ENCODE measurements at places on chromosomes 2 and 18.

DNA sequence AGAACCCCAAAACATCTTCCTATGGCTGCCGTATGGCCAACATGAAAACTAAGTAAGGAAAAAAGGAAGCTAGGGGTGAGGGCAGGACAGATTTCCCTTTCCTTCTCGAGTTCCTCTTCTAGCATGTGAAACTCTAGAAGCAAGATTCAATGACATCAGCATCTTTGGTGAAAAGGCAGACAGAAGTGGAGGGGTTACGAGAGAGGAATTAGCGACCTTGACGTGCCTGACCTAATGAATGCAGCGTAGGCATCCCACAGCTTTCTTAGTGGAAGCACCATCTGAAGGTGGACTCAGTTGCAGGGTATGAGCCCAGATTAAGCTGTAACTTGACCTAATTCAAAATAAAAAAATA is 47.9 kb upstream of the PELI1 start:
- DNase-seq, result no peak

DNA sequence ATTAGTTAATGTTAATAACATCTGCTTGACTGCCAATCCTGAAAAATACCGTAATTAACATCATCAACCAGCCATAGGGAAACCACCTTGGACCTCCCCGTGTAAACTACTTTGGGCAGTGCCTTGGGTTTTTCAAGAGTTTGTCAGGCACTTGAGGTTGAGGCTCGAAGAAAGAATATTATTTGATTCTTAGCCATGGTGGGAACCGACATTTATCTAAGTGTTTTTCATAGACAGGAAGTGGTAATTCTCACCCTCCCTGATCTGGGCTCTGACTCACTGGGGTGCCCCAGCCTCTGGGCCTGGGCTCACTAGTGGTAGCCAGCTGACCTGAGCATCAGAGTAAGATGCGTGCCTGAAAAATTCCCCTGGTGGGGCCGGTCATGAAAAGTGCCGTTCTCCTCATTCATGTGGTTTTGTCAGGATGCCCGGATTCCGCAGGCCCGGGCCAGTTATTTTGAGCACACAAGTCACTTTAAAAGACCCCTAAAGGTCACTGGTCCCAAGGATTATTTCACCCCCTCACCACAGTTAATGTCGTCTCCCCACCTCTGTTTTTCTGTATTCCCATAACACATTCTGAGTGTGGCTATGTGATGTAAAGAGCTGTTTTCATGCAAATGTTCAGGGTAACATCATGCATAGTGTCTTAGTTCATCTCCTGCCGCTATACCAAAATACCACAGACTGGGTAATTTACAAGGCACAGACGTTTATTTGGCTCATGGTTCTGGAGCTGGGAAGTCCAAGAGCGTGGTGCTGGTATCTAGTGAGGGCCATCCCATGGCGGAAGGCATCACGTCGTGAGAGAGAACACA is 21.6 kb upstream of the SPATA3 start:
- DNase-seq, result peak; percentile 94

- no peak for DNase-seq
Measured at GRCh38 chr2:242075696-242076095, 206.2 kb downstream of the RTP5 start.

- no peak for DNase-seq
Measured at GRCh38 chr2:182818925-182819324, 47.5 kb downstream of the FRZB start.

GRCh38 chr2:210268281-210268680 is 43.0 kb upstream of the ACADL start:
- DNase-seq, result no peak

DNA sequence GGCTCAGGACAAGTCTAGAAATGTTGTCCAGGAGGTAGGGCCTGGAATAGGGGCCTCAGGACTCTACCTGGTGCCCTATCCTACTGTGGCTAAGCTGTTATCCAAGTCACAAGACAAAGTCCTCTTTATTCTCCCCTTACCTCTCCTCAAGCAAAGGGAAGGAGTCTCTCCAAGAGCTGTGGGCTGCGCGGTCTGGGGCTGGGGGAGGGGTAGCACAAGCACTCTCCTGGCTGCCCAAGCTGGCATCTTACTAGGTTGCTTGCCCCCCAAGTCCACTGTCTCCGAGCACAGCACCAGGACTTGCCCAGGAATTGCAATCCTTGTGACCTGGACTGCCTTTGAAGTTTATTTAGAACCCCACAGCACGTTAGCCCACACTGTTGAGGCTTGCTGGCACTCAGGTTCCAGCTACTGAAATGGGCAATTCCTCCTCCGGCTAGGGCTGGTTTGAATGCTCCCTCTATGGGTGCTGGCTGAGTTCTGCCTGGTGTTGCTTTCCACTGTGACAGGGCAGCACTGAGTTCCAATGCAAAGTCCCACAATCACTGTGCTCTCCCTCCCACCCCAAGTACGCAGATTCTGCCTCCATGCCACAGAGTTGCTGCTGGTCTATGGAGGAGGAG is 18.5 kb downstream of the DHRS9 start:
- no peak for DNase-seq

GRCh38 chr2:47300609-47301276 is 102.2 kb upstream of the MSH2 start:
- DNase-seq, result no peak

GRCh38 chr2:122034777-122035176 is 279.3 kb downstream of the TSN start:
- DNase-seq, result no peak

DNA sequence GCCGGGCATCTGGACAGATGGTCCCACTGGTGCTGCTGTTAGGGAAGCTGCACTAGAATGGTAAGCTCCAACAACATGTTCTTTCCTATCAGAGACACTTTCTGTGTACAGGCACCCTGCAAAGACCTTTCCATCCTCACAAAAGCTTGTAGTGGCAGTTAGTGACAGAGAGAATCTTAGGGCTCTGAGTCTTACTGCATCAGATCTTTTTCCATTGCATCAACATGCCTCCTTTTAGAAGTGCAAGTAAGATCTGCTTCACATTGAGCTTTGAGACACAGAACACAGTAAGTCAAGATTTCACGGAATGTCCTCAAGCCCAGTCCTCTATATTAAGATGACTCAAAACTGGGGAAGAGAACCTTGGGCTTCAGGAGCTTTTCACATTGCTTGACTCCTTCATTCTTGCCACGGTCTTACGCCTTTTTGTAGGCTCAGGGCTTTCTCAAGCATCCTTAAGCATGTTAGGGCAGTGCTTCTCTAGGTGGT is 52.6 kb downstream of the ARL4C start:
- DNase-seq, result no peak

DNA sequence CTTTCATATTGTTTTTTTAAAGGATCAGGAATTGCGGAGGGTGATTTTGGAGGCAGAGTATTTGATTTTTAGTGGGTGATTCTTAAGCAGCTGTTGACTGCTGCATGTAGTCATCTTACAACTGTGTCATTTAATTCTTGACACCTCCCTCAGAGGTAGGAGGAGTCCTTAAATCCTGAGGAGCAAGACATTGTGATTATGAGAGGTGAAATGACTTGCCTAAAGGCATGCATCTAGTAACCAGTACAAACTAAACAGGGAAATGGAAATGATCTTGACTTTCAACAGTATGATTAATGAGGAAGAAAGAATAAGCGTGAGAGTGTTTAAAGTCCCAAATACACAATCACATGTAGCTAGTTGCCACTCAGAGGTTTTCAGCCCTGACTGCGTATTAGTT is 440.7 kb downstream of the THSD7B start:
- no peak for DNase-seq

- DNase-seq, result no peak
Measured at GRCh38 chr2:184517402-184517801, 80.9 kb upstream of the ZNF804A start.

- no peak for DNase-seq
Measured at GRCh38 chr18:39455285-39455684, 1889.7 kb upstream of the CELF4 start.

GRCh38 chr2:197869501-197870111 is 65.2 kb downstream of the PLCL1 start:
- peak; percentile 48 for DNase-seq

DNA sequence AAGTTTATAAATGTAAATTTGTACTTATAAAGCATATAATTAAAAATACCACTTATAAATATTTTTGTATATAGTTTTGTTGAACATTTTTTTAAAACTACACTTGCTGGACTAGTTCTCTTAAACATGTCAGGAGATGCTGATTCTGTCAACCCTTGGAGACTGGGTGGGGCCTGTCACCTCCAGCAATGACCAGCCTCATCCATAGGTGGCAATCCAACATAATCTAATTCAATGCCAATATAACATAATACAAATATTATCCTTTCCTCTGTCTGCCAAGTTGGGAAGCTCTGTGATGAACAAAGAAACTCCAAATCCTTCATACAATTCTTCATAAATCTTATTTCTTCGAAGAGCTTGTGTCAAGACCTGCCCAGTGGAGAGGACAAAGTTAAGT is 140.4 kb downstream of the RBMS1 start:
- peak; percentile 32 for DNase-seq

- peak; percentile 17 for DNase-seq
Measured at GRCh38 chr2:230410861-230411569, 5.0 kb upstream of the SP100 start.

- DNase-seq, result no peak
Measured at GRCh38 chr2:71613953-71614925, 160.9 kb downstream of the DYSF start.

- no peak for DNase-seq
Measured at GRCh38 chr2:238565031-238565430, 138.3 kb downstream of the ASB1 start.

- DNase-seq, result no peak
Measured at GRCh38 chr2:177165061-177165583, 47.5 kb upstream of the HNRNPA3 start.

DNA sequence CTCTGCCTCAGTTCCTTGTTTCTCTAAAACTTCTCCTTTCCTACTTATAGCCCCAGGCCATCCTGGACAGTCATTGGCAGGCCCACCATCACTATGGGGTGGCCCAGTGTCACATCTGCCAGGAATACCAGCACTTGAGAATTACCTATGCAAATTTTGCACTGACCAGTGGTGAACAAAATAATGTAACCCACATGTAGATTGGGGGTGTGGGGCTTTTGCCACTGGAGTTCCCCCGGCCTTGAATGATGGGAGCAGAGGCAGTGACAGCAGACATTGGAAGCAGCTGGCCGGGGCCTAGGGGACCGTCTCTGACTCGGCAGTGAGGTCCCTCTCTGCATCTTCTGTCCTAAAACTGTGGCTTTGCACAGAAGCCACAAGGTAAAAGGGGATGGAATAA is 24.9 kb upstream of the DNMT3A start:
- DNase-seq, result no peak

GRCh38 chr2:72605836-72606442 is 219.9 kb downstream of the EXOC6B start:
- DNase-seq, result peak; percentile 7

- no peak for DNase-seq
Measured at GRCh38 chr18:30684825-30685481, 357.6 kb downstream of the DSC3 start.

DNA sequence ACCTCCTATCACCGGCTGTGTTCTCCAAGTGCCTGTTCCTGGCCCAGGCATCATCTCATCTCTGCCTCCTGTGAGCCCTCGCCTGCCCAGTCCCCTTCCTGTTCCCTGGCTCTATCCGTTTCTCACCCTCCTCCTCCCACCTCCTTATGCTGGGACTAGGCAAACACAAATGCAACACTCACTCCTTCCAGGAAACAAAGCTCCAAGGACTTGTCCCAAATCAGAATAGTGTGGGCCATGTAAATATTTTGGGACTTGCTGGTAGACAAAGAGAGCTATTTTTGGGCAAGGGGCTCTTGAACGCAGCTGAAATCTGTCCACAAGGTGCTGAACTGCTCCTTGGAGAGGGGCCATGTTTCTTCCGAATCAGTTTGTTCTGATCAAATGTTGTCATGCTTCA is 25.3 kb downstream of the MBP start:
- DNase-seq, result no peak

DNA sequence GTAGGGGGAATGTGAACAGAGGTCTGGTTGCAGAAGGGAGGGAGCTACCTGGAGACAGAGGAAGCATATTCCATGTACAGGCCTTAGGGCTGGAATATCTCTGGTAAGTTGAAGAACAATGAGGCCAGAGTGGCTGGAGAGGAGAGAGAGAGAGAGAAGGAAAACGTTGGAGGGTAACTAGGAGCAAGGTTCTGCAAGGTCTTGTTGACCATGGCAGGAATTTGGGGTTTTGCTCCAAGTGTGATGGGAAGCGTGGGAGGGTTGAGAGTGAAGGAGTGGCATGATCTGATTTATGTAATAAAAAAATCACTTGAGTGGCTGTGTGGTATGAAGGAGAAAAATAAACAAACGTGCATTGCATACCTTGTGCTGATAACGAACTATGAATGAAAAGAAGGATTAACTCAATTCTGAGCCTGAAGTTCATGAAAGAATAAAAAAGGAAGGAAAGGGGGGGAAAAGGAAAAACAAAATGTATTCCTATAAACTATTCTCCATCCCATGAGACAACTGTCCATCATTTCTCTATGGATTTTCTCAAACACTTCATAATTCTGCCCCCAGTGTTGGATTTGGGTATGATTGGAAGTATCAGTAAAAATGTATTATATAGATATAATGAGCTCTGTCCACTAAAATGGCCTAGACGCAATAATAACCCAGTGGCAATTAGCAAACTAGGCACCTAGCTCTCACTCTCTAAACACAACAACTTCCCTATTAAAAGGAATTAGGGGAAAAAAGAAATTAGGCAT is 59.7 kb upstream of the PMAIP1 start:
- DNase-seq, result no peak

GRCh38 chr18:9333441-9334328 is 888 bp upstream of the TWSG1 start:
- peak; percentile 8 for DNase-seq

- DNase-seq, result no peak
Measured at GRCh38 chr2:199458806-199459285, 1.1 kb upstream of the SATB2 start.

DNA sequence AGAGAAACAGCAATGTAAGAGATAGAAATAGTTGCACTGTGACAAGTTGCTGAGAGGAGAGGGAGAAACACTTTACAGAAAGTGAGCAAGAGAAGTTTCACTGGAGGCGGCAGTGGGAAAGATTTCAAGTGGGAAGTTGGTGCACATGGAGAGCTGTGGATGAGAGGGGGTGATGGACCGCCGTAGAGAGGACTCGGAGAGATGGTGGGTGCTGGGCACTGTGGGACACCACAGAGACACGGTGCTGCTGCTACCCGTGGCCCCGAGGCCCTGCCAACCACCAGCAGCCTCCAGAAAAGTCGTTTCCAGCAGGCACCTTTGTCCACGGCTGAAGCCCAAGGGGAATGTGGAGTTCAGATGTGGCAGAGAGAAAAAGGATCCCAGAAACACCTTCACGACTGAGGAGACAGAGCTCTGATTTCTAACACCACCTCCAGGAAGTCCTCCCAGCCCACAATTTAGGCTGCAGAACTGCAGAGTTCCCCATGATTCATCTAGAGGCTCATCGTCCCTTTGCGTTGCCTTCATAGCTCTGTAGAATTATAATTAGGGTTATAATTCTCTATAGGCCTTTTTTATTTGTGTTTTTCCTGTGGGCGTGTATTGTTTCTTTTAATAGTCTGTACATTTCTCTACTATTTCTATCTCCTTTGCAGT is 15.9 kb upstream of the IGFBP2 start:
- no peak for DNase-seq

GRCh38 chr18:12046046-12046750 is 47.4 kb upstream of the ANKRD62 start:
- no peak for DNase-seq
